Fibroblast of the conjunctiva (primary cell): ENCODE measurements at places on chromosomes 7 and 10.

- no peak for DNase-seq
Measured at GRCh38 chr10:86642499-86642898, 11.8 kb upstream of the OPN4 start.

GRCh38 chr10:3016016-3016415, 51.3 kb upstream of the PFKP start:
- no peak for DNase-seq

- DNase-seq, result peak; percentile 61
Measured at GRCh38 chr7:100604028-100604975, 2.1 kb downstream of the PCOLCE start.

GRCh38 chr10:11073410-11073809, 55.7 kb downstream of the CELF2 start:
- no peak for DNase-seq

DNA sequence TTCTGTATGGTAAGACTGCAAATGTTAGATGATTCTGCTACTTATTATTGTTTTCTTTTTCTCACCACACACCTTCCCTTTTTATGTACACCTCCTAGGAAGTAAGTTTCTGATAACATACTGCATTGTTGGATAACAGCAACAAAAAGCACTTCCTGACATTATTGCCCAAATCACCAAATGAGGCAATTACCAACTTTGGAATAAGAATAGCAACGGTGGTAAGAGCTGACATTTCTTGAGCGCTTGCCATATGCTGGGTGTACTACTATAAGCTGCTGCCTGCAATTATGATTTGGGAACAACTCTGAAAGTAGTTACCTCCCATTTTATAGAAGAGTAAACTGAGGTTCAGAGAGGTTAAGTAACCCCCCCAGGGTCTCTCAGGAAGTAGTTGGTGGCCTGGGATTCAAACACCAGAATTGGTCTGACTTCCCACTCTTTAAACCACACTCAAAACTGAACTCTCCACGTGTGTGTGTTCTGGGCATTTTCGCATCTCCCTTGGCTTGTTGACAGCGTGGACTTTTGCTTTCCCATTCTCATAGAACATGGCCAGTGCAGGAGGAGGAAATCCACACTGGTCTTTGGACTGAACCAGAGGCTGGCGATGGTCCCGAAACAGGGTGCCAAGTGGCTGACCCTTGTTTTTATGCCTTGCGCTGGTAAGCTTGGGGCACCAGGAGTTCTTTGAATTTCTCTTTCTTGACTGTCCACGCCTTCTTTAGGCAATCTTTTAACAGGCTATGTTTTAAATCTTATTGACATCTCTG, 71.4 kb downstream of the TCF7L2 start:
- DNase-seq, result no peak

GRCh38 chr7:125563557-125563956, 633.9 kb upstream of the POT1 start:
- DNase-seq, result no peak

DNA sequence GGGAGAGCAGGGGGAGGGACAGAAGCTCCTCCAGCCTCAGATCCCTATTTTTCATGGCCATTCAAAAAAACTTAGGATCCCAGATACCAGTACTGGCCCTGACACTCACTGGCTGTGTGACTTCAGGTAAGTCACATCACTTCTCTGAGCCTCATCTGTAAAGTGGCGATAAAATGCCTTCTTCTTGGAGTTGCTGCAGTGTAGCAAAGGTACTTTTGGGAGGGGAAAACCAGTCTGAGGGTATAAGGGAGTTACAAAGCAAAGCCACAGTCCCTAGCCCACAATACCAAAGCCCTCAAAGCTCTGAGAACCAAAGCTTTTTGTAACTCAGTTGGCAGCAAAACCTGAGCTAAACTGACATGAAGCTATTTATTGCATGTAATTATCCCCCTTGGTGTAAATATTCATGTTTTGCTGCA, 43.4 kb upstream of the COL13A1 start:
- no peak for DNase-seq

- DNase-seq, result no peak
Measured at GRCh38 chr10:70602665-70603448, at the start of gene PRF1. Gene PRF1, minus strand, starts transcription at chr10:70602741. Its CDS starts 1,839 bp downstream, at chr10:70600902.

- DNase-seq, result no peak
Measured at GRCh38 chr7:11833431-11833830, 1.4 kb upstream of the THSD7A start.

GRCh38 chr7:44167920-44168319, 21.3 kb downstream of the GCK start:
- no peak for DNase-seq

GRCh38 chr10:132039371-132039770, 26.4 kb upstream of the JAKMIP3 start:
- no peak for DNase-seq

GRCh38 chr10:62239994-62240393, 28.6 kb downstream of the RTKN2 start:
- DNase-seq, result no peak

DNA sequence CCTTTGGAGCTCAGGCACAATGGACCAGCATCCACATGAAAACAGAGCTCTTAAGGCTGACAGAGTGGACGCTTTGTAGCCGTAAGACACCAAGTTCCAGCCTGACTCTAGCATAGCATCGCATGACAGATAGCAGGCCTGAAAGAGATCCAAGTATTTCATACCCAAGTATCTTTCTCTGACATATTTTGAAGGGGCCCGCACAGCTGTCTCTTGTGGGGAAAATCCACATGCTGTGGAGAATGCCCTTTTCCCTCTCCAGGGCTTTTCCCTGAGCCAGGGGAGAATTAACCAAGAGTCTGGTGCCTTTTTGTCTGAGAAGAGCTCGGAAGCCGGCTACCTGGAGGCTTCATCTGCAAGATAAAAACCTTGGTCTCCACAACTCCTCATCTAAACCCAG, 51.0 kb downstream of the CFAP46 start:
- DNase-seq, result no peak

- DNase-seq, result peak; percentile 47
Measured at GRCh38 chr10:23702977-23703414, 264.1 kb downstream of the OTUD1 start.

GRCh38 chr10:121497513-121498470, 100.5 kb downstream of the FGFR2 start:
- DNase-seq, result no peak

DNA sequence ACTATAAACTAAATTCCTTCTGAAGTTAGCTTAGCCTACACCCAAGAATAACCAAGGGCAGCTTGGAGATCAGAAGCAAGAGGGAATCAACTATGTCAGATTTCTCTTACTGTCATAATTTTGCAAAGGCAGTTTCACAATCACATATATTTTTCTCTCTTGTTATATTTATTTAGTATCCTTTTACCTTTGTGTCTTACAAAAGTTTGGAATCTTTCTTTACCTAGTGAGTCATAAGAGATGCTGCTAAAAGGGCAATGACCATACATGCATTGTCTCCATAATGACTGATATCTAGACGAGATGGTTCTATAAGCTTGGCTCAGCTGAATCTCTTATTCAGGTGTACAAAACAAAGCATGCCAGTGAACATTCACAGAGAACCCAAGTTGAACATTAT, 61.1 kb downstream of the PPP1R17 start:
- DNase-seq, result no peak

DNA sequence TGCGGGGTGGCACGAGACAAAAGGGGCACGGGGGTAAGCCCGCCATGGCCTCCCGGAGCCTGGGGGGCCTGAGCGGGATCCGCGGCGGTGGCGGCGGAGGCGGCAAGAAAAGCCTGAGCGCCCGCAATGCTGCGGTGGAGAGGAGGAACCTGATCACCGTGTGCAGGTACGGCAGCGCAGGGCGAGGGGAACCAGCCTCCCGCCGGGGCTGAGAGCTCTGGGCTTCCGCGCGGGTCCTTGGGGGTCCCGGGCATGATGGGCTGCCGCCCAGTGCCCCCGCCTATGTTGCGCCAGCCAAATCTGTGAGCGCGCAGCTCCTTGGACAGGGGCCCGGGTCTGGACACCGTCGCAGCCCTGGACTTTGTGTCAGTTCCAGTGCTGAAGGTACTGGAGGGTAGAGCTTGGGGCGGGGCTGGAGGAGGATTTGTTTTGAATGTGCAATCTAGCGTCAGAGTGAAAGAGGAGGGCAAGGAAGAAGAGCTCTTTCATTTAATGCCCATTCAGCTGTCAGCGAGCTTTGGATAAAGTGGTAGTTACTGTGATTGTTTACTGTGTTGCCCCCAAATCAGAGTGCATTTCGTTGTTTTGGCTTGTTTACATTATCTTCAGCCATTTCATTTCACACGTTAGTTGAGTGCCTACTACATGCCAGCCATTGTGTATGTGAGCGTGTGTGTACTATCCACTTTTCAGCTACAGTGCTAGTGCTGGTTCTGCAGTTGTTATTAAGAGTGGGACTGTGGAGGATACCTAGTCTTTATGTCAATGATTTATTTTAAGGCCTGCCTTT, 777 bp downstream of the RUNDC3B start:
- DNase-seq, result no peak
